ENCODE measurements at places on chromosomes 6 and 20. TPM values are rescaled to one million over a fixed set of nuclear protein-coding genes. Genes with fewer than 3 reads are reported as not detected.

GRCh38 chr20:11791835-11792567 is 125.7 kb upstream of the BTBD3 start:
- no peak for DNase-seq

DNA sequence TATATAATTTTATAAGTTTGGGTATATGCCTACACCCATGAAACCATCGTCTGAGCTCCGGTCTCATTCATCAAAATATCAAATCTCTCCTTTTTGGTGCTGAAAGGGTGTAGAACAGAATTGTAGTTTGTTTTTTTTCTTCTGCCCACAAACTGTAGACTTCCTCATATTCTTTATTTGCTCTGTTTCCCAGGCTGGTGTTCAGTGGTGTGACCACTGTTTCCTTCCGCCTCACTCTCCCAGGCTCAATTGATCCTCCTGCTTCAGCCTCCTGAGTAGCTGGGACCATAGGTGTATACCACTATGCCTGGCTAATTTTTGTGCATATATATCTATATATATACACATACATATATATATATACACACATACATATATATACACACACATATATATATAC is 139.6 kb upstream of the HCRTR2 start:
- no peak for DNase-seq

GRCh38 chr20:62595491-62595890 is 46.8 kb upstream of the SLCO4A1 start:
- no peak for DNase-seq

GRCh38 chr6:1841136-1841535 is 231.4 kb downstream of the FOXC1 start:
- no peak for DNase-seq

- no peak for DNase-seq
Measured at GRCh38 chr6:34366639-34366921, 25.9 kb downstream of the NUDT3 start.

DNA sequence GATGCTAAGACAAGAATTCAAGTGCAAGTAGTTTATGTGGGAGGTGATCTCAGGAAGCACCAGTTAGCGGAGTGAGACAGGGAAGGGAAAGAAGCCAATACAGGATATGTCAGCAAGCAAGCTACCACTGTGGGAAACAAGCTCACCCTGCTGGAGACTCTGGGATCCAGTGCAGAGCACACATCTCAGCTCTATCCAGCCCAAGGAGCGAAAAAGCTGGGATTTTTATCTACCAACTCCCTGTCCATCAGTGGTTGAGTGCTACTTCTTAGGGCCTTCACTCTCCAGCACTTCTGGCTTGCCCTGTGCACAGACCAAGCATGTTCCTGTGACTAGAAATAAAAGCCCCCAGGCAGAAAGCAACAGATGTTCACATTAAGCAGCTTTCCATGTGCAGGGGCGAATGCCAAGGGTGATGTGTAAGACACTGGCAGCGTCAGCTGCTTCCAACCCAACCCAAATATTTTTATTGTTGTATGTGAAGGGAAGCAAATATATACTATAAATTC is 10.8 kb upstream of the RNF24 start:
- DNase-seq = no peak

GRCh38 chr6:130020073-130020906 is 1.9 kb downstream of the L3MBTL3 start:
- DNase-seq = peak; percentile 27

DNA sequence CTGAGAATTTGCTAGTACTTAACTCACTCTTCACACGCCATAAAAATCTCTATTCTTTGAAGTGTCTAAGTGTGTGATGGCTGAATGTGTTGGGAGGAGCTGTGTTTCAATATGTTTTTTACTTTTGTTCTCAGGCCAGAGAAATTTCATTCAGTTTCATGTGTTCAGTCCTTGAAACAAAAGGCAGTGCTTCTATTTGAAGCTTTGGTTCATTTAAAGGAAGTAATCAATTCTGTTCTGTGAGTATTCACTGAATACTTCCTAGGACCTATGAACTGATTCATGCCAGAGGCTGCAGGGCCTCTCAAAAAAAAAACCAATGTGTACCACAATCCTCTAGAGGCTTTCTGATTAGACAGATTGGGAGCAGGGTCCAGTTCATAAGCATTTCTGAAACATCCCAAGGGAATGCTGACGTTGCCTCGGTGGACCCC is 12.4 kb upstream of the F13A1 start:
- DNase-seq = no peak

GRCh38 chr6:25435416-25435985 is 156.3 kb downstream of the CARMIL1 start:
- DNase-seq = no peak

GRCh38 chr6:13026557-13026956 is 301.8 kb downstream of the TBC1D7 start:
- DNase-seq = no peak

GRCh38 chr6:107400616-107401147 is 58.7 kb downstream of the PDSS2 start:
- no peak for DNase-seq

GRCh38 chr6:89242574-89243330 is 25.6 kb upstream of the GABRR1 start:
- DNase-seq = no peak

DNA sequence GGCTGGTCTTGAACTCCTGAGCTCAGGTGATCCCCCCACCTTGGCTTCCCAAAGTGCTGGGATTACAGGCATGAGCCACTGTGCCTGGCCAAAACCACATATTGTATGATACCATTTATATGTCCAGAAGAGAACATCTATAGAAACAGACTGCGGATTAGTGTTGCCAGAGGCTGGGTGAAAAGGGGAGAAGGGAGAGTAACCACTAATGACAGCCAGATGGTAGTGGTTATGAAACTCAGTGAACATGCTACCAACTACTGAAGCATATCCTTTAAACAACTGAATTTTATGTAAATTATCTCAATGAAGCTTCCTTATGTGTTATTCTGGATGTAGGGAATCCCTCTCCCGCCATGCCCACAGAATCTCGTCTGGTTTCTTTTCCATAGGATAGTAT is 15.7 kb downstream of the SLC23A2 start:
- no peak for DNase-seq

- peak; percentile 68 for DNase-seq
Measured at GRCh38 chr20:63846128-63846771, 15.0 kb upstream of the ABHD16B start.

DNA sequence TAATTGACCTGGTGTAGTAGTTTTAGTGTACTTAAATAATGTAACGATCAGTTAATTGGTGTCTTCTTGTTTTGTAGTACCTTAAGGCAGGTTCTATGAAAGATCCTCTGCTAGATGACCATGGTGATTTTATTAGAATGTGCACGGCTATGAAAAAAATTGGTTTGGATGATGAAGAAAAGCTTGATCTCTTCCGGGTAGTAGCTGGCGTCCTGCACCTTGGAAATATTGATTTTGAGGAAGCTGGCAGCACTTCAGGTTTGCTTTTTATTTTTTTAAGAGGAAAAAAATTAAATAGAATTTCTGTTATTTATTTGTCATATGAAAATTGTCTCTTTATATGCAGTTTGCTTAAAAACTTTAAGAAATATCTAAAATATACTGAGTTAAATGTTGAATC is 99.2 kb downstream of the MYO6 start:
- DNase-seq = no peak

DNA sequence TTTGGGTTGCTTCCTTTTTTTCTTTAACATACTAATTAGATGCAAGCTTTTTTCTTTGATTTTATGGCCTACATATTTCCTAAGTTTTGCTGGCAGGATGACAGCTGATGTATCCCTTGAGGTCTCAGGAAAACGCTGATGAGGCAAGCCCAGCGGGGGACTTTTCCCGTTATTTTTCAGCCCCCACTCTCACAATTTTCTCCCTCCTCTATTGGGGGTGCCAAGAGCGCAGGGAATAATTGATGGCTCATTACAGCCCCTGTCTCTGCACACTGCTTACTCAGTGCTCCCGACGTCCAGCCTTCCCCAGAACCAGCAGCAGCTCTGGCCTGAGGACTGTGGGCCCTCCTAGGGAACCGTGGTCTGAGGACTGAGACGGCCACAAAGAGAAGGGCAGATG is 38.6 kb upstream of the VSTM2L start:
- peak; percentile 33 for DNase-seq

GRCh38 chr6:3233321-3233720 is 5.9 kb upstream of the TUBB2B start:
- no peak for DNase-seq

GRCh38 chr6:37116326-37116725 is 53.6 kb upstream of the PIM1 start:
- no peak for DNase-seq

- no peak for DNase-seq
Measured at GRCh38 chr6:165768961-165769360, 105.9 kb upstream of the PDE10A start.

GRCh38 chr6:165298402-165298801 is 11.0 kb downstream of the C6orf118 start:
- DNase-seq = no peak

- no peak for DNase-seq
Measured at GRCh38 chr6:91562955-91563354, 976.1 kb upstream of the MAP3K7 start.

DNA sequence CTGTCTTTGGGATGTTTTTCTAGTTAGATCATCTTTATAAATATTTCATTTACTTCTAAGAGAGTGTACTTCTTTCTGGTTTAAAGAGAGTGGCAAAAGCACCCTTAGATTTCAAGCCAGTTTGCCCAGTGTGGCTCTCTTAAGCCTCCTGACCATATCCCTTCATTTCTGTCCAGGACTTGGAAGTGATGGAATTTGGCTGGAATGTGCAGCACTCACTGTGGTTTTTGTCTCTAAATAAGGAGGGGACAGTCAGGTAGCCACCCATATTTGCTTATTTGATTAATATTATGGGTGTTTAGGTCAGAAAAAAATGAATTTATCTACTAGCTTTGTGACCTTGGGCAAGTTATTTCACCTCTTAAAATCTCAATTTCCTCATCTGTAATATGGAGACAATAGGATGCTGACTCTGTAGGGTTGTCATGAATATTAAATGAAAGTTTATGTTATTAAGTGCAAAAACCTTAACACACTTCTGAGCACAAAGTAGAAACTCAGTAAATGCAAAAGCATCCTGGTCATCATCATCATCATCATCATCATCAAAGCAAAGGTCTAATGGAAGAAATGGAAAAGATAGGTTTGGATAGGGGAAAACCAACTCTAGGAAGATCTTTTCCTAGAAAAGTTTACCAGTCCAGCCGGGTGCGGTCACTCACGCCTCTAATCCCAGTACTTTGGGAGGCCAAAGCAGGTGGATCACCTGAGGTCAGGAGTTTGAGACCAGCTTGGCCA is 3.1 kb downstream of the CRYBG1 start:
- DNase-seq = no peak

DNA sequence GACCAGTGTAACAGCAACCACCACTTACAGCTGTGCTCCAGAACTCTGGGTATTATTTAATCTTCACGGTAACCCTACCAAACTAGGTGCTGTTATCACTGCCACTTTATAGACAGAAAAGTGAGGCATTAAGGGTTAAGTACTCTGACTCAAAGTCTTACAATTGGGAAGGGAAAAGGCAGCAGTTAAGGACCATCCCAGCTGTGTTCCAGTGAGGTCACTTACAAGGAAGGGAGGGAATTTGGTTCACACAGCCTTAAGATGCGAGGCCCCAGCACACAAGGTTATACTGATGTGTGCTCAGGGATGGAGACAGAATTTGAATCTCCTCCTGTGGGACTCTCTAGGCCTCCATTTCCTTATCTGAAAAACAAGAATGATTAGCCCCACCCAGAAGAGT is 46.7 kb downstream of the TRERF1 start:
- no peak for DNase-seq

GRCh38 chr6:46743425-46744158 is 3.1 kb upstream of the ANKRD66 start:
- no peak for DNase-seq

GRCh38 chr6:52746213-52746612 is 17.1 kb downstream of the GSTA2 start:
- no peak for DNase-seq

DNA sequence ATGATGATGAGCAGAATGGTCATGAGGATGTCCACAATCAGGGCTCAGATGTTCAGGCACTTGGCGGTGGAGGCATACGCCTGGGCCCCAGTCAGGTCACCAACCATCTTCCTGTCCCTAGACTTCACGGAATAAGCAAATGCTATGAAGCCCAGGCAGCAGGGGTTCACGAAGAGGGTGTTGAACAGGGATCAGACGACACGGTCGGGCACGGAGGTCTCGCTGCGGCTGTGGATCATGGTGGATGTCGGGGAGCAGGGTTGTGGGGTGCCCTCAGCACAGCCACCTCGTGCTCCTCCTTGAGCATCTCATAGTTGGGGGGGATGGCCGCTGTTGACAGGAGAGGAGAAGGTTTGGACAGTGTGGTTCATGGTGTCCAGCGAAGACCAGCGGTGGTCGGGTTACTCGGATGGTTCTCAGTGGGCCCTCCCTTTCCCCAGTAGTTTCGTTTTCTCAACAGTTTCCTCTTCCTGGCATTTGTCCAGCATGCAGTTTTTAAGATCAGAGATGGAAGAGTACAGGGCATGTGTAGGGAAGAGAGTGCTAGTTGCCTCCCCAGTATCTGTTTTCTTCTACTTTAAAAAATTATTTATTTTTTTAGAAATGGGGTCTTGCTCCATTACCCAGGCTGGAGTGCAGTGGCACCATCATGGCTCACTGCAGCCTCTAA is 20.3 kb upstream of the SPDEF start:
- DNase-seq = no peak

- DNase-seq = no peak
Measured at GRCh38 chr6:30264743-30265142, 51.5 kb upstream of the TRIM26 start.

DNA sequence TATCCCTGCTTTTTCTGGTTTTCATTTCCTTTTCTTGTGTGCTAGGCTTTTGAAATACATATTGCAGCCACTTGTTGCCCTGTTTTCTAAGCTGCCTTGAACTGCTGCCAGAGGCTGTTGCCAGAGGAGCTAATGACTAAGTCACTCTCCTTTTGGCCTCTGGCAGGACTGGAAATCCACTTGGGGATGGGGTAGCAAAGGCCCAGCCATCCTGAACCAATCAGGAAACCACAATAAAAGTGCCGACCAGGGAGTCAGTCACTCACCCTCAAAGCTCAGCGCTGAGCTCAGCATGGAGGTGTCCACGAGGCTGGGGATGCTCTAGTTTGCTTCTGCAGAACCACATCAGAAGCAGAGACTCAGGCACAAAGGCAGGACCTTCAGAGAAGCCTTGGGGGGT is 813.0 kb downstream of the DHX35 start:
- no peak for DNase-seq

The GUCA1A gene
- polyA plus RNA-seq = 0.24 TPM

The FERMT1 gene
- 3.3 TPM for polyA plus RNA-seq

The ALDH5A1 gene
- 14.7 TPM for polyA plus RNA-seq

The POU5F1 gene
- 0.92 TPM for polyA plus RNA-seq

The SCRT2 gene
- not detected for polyA plus RNA-seq

The NNAT gene
- 65.0 TPM for polyA plus RNA-seq

The GPX5 gene
- polyA plus RNA-seq = 0.31 TPM

The DPPA5 gene
- not detected for polyA plus RNA-seq

The TOX2 gene
- 40.0 TPM for polyA plus RNA-seq

The IGF2R gene
- 56.5 TPM for polyA plus RNA-seq

The CTCFL gene
- polyA plus RNA-seq = 0.49 TPM

The ZDHHC14 gene
- polyA plus RNA-seq = 25.8 TPM
